ENCODE measurements at places on chromosomes 7 and 10. TPM values are rescaled to one million over a fixed set of nuclear protein-coding genes. Genes with fewer than 3 reads are reported as not detected.

The RAPGEF5 gene
- total RNA-seq, result 81.4 TPM

The UNC5B gene
- 3.9 TPM for total RNA-seq

The RADIL gene
- total RNA-seq, result 2.3 TPM

The PAPOLB gene
- total RNA-seq, result 0.94 TPM

Data from occipital lobe (tissue), 3 donors.